Cardiac ventricle fibroblast (primary cell): ENCODE measurements at places on chromosomes 1 and 21. TPM values are rescaled to one million over a fixed set of nuclear protein-coding genes. Genes with fewer than 3 reads are reported as not detected.

Gene TCP10L
- total RNA-seq = 0.68 TPM in 1 of 2 replicates, not detected in the other

Gene FCGR3A
- total RNA-seq = not detected in 2 replicates

Gene OR14K1
- total RNA-seq = not detected in 2 replicates

Gene CHRM3
- total RNA-seq = 0.98 and 3.3 TPM in 2 replicates

Gene RBP7
- total RNA-seq = not detected in 2 replicates

Gene CDC20
- total RNA-seq = 5.3 and 6.1 TPM in 2 replicates

Gene GCSAML
- not detected in 2 replicates for total RNA-seq

Gene LUZP1
- total RNA-seq = 18.7 and 19.8 TPM in 2 replicates

Gene SPOCD1
- total RNA-seq = 18.3 and 23.2 TPM in 2 replicates

Gene HTR6
- not detected in 2 replicates for total RNA-seq

Gene AADACL4
- not detected in 2 replicates for total RNA-seq

Gene PI4KB
- total RNA-seq = 47.9 and 66.8 TPM in 2 replicates

Gene SIKE1
- total RNA-seq = 41.7 and 45.2 TPM in 2 replicates

Gene HMGCS2
- not detected in 2 replicates for total RNA-seq

Gene CD1B
- not detected in 2 replicates for total RNA-seq

Gene TRAF3IP3
- total RNA-seq = not detected in 2 replicates

Gene SHCBP1L
- total RNA-seq = 0.05 TPM in 1 of 2 replicates, not detected in the other

Gene FCGR1A
- not detected in 2 replicates for total RNA-seq

Gene S100A9
- not detected in 2 replicates for total RNA-seq

Gene NUDC
- total RNA-seq = 48.2 and 50.8 TPM in 2 replicates

Gene KRTAP12-2
- not detected in 2 replicates for total RNA-seq

Gene FMO5
- 0.93 and 1.8 TPM in 2 replicates for total RNA-seq

Gene BATF3
- total RNA-seq = not detected in 2 replicates

Gene ATAD3B
- 8.6 and 9.3 TPM in 2 replicates for total RNA-seq

Gene RO60
- total RNA-seq = 55.3 and 55.7 TPM in 2 replicates

Gene KRTAP13-2
- not detected in 2 replicates for total RNA-seq

Gene RIMS3
- 0.05 and 0.06 TPM in 2 replicates for total RNA-seq

Gene ERICH3
- total RNA-seq = not detected in 2 replicates

Gene UTS2
- total RNA-seq = not detected in 2 replicates

Gene KLHDC9
- 2.0 and 2.6 TPM in 2 replicates for total RNA-seq
